SIG-M5 (cell line): ENCODE measurements at places on chromosomes 5 and 9.

GRCh38 chr5:66891184-66891925, 295.2 kb downstream of the MAST4 start:
- DNase-seq = no peak

DNA sequence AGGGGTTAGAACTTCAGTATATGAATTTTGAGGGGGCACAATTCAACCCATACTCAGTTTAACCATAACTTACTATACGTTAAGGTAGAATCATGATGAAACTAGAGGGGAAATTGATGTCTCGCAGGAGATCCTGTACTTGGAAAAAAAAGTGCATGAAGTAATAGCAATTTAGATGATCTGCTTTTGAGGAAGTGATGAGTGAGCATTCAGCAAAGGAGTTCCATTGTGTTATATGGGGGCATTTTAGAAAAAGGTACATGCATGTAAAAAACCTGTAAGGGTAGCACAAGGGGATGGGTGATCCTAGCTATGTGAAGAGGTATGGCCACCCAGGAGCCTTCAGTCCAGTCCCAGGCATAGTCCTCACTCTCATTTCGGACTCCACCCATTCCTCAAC, 14.8 kb upstream of the TMC1 start:
- peak; percentile 4 for DNase-seq

- no peak for DNase-seq
Observed at GRCh38 chr5:83294246-83294645, 177.3 kb upstream of the VCAN start.

DNA sequence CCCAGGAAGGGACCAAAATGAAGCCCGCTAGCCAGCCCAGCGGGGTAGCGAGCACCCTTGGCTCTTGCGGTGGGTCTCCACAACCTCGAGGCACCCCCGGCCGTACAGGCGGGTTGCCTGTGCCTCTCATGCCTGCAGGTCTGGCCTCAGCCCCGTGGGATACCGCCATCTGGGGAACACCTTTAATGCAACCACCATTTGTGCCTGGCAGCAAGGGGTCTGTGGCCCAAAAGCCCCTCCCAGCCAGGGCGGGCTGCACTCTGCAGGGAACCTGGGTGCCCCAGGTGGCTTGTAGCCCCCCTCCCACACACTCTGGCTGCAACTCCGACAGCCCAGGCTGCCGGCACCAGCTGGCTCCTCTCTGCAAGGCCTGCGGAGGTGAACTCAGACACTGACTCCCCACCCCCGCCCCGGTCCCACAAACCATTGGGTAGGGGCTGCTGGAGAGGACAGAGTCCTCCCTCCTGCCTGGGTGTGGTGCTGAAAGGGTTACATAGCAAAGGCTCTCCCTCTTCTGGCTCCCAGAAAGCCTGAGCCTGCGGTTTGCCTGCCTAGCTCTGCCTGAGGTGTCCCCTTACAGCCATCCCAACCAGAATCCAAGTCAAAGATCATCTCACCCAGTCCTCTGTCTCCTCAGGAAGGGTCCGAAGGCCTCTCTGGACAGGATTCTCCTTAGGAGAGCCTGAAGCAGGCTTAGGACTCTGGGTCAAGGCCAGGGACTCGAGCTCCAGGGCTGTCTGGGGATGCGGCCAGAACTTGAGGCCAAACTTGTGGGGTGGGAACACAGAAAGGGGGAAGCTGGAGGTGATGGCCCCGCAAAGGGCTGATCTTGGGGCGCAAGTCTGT, 109.4 kb downstream of the PSD2 start:
- no peak for DNase-seq

- DNase-seq = no peak
Observed at GRCh38 chr9:77819657-77820056, 171.5 kb upstream of the GNA14 start.

- no peak for DNase-seq
Observed at GRCh38 chr9:129666575-129666974, 1.1 kb downstream of the PRRX2 start.

- DNase-seq = no peak
Observed at GRCh38 chr5:72519111-72519510, 11.9 kb upstream of the ZNF366 start.

GRCh38 chr9:128636024-128636390, 20.6 kb downstream of the DYNC2I2 start:
- no peak for DNase-seq

DNA sequence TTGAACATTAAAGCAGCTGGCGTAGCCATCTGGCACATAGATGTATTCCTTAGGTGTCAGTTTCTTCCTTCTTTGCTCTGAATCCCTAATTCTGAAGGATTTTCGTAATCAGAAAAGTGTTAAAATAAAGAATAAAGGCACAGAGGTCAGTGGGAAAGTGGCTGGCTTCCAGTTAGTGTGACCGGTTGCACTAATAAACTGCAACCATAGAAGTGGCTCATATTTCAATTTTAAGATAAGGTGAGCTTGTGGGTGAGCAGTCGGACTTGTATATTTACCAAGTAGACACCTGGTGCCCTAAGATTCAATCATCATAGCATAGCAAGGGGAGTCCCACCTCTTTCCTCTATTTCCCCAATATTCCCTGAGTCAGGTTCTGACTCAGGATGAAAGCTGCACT, 459.6 kb downstream of the ACTL7B start:
- DNase-seq = no peak

- no peak for DNase-seq
Observed at GRCh38 chr5:159208514-159209437, 577 bp downstream of the RNF145 start.

- DNase-seq = no peak
Observed at GRCh38 chr5:1931604-1932231, 49.0 kb upstream of the IRX4 start.

GRCh38 chr9:127899128-127899943, at the start of gene ST6GALNAC6:
Gene ST6GALNAC6, minus strand, starts transcription at chr9:127899603. Its CDS starts 1,622 bp downstream, at chr9:127897981.
- no peak for DNase-seq

DNA sequence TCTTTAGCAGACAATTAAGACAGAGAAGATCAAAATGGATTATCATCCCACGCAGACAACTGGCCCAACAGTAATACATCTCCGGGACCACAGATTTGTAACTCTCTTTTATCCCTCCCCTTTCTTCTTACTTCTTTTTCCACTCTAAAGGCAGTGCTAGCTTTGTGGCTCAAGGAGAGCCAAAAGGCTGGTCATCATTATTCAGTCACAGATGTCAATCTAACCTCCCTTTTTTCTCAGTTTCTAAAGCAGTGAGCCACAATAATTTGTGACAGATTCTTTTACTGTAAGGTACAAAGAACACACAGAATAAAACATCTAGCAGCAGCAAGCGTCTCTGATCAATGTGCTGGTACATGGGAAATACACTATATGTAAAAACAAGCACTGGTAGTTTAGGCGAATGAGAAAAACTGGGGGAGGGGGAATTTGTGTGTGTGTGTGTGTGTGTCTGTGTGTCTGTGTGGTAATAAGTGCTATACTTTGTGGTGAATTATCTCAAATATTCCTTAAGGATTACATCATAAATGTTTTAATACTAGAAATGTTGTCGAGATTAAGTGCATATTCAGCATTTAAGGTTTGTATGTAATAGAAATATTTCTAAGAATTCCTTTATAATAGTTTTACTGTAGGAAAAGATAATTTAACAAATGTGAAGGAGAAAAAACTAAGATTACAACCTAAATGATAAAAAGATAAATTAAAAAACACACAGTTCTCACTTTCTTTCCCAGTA, 140.2 kb downstream of the DENND1A start:
- DNase-seq = no peak

DNA sequence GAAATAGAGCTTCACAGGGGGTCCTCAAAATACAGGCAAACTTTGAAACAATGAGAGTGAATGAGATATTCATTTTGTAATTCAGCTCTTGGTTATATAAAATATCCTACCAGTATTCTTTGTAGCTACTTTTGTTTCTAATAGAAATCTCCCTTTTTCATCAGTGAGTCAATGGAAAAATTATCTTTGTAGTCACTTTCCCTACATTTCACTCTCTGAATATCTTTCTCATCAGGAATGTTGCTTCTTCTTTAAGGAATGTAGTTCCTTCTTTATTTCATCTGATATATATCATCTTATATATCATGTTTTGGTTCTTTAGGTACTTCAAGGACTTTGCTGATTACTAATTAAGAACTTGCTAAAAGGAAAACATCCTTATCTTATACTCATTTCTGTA, 280.3 kb upstream of the NUDT12 start:
- DNase-seq = no peak

- no peak for DNase-seq
Observed at GRCh38 chr5:1842004-1842819, 40.5 kb downstream of the IRX4 start.

DNA sequence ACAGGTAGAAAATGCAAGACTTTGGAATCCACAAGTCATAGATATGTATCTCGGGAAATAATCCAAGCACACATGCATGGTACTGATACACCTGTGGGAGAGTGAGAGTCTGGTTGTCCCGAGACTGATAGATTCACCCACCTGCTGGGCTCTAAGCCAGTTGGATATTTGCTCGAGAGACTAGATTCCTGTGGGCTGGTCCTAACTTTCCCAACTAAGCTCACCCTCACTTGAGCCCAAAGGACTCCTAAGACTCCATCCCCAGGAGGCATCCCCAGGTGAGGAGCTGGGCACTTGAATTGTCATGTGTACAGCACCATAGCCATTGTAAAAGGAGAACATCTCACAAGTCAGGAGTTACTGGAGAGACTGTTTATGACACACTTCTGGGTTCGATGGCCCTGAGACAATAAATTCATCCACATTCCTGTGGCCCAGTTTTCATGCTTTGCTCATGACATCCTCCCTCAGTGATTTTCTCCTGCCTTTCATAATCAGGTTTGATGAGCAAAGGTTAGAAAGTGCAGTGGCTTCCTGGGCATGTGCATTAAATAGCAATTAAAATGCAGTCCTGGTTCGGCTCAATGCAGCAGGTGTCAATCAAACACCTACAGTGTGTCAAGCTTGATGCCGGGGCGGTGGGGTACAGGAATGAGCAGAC, 18.1 kb downstream of the SLC1A1 start:
- DNase-seq = no peak

- DNase-seq = no peak
Observed at GRCh38 chr5:139137697-139138096, 60.5 kb downstream of the SIL1 start.

DNA sequence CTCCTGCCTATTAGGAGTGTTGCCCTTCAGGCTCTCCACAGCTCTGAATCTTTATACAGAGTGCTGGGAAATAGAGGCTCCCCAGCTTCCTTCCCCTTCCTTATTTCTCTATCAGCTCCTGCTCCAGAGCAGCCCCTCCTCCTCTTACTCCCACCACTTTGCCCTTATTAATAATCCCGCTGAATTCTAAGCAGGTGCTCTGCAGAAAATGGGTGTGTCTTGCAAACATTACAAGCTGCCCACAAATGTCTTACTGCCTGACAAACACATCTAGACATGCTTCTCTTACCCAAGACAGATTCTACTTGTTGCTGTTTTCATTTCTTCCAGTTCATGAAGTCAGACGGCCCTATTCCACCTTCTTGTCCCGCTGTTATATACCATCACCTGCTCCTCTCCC, 6.4 kb downstream of the PHF24 start:
- no peak for DNase-seq

DNA sequence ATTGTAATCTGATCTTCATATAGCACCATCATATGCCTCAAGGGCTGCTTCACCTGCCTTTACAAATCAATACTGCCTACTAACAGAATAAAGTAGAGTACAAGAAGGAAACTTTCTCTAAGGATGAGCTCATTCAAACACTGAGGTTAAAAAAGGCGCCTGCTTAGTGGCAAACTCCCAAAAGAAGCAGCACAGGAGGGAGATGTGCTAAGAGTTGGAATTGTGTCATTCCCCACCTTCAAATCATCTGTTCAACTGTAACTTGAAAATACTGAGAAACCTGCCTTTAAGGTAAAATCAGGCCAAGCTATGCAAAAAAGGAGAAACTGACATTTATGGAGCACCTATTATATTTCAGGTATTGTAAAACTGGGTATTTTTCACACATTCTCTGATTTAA, 560.6 kb downstream of the PTPRD start:
- no peak for DNase-seq

- DNase-seq = no peak
Observed at GRCh38 chr9:15176836-15177235, 130.2 kb downstream of the TTC39B start.

GRCh38 chr5:129631961-129632360, 115.9 kb upstream of the MINAR2 start:
- no peak for DNase-seq

- DNase-seq = no peak
Observed at GRCh38 chr5:88691945-88692868, 190.8 kb downstream of the MEF2C start.

DNA sequence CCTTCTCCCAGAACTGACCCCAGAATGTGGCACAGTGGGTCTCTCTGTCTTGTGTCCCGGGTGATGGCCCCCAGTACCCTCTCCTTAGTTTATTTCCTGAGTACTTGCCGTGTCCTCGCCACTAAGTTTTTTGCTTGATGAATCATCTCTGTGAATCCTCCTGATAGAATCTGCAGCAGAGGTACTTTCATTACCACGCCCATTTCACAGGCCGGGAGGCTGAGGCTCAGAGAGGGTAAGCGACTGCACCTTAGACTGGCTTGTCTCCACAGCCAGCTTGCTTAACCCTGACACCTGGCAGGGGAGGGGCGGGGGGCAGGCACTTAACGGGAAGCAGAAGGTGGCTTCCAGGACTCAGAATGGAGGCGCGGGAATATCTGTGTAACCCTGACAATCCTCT, 7.9 kb upstream of the IER5L start:
- no peak for DNase-seq

DNA sequence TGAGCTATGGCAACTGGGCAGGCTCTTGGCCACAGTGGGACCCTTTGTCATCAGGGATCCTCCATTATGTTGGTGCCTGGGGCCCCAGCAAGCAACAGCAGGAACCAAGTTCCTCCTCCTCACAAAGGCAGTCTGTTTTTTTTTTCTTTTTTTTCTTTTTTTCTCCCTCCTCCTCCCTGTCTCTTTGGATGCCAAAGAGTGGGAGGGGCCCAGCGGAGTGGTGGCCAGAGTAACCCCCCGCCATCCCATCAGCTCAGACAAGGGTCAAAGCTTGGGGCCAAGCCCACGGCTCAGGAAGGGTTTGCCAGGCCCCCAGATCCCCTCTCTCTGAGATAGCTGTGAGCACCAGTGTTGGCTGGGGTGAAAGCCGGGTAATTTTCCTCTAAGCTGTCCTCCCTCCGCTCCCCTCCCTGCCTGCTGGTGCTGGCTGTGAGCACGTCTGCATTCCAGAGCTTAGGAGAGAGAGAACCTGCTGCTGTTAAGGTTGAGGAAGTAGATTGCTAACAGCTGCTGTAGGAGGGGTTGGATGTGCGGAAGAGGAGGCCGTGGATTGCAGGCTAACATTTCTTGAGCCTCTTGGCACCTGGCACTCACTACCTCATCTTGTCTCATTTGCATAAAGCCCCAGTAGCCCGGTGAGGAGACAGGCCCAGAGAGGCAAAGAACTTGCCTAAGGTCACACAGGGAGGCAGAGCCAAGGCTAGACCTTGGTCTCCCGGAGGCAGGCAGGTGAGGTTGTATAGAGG, 21.2 kb downstream of the GSN start:
- no peak for DNase-seq
